ENCODE measurements at places on chromosomes 3 and 15.

GRCh38 chr3:50648313-50648712, 26.4 kb upstream of the DOCK3 start:
- no peak for DNase-seq

DNA sequence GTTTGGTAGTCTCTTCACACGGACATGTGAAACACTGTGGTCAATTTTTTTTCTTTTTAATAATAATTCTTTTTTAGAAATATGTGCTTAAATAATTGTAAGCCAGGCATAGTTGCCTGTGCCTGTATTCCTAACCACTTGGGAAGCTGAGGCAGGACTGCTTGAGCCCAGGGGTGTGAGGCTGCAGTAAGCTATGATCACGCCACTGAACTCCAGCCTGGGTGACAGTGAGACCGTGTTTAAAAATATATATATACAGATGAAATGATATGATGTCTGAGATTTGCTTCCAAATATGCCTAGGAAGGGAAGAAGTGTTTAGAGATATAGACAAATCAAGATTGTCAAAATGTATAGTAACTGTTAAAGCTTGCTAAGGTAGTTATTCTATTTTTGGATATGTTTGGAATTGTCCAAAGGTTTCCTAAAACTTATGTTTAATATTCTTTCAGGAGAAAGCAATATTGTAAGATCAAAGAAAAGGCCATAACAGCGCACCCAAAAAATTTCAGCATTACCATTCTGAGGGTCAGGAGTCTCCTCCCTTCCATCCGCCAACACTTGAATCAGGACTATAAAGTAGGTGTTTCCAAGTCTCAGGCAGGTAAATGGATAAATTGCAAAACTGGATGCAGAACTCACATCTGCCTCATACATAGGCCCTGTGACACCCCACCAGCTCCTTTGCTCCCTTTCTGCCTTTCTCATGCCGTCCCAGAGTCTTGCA, 532 bp upstream of the SELENOT start:
- no peak for DNase-seq

- no peak for DNase-seq
Measured at GRCh38 chr3:99696497-99696896, 58.1 kb downstream of the COL8A1 start.

- DNase-seq = no peak
Measured at GRCh38 chr3:50124052-50124799, 30.9 kb upstream of the SEMA3F start.

DNA sequence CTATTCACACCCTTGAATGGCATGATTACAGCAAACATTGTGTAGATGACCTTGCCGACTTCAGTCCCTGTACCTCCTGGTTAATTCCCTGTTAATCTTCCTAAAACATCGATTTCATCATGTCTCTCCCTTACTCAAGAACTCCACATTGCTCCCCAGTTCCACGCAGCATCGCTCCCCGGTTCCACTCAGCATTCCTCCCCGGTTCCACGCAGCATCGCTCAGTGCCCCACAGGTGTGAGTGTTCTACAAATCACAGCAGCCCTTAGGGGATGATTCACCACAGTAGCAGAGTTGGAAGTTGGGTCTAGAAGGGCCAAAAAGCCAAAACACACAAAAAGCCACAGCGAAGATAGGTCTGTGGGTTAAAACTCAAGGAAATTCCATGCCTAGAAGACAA, 8.6 kb upstream of the TNK2 start:
- DNase-seq = no peak

DNA sequence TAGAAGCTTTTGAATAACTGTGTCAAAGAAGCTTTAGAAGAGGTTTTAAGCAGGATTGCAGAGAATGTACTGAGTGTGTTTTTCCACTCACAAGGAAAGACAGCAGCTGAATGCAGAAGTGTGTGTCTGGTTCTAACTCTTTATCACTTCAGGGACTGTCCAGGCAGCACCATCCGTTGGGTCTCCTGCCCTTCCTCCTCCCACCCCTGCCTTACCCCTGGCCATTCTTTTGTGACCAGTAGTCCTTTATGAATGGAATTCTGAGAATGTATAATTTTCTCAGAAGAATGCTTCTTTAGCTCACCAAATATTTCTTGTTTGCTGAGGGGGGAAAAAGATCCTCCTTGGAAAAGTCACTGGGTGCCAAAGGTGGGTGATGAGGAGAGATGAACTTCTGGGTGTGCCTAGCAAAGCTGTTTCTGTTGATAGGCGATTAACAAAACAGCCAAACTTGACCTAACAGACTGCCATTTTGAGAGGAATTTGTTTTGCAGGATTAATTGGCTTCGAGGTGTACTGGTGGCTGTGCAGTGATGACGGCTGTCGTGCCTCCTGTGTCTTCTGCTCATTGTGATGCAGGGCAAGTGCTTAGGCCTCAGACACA, 70.9 kb downstream of the IGF1R start:
- DNase-seq = no peak

DNA sequence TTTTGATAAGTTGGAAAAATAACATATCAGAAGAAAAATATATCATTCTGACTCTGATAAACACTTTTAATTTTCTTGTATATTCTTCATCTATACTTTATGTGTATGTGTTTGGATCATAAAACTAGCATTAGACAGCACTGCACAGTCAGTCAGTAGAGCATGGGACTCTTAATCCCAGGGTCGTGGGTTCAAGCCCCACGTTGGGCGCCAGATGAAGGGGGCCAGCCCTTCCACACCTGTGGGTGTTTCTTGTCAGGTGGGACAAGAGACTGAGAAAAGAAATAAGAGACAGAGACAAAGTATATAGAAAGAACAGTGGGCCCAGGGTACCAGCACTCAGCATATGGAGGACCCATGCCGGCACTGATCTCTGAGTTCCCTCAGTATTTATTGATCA, 546.0 kb upstream of the NR2F2 start:
- DNase-seq = no peak

Data from HS-5 (cell line).